Activated T-cell treated with anti-CD3 and anti-CD28 coated beads, Interleukin-2, amount 50 U/mL, for 4 hours (primary cell): ENCODE measurements at places on chromosomes 4 and X. TPM values are rescaled to one million over a fixed set of nuclear protein-coding genes. Genes with fewer than 3 reads are reported as not detected.

GRCh38 chr4:147057611-147058190 is 112.0 kb upstream of the TTC29 start:
- DNase-seq, result no peak

DNA sequence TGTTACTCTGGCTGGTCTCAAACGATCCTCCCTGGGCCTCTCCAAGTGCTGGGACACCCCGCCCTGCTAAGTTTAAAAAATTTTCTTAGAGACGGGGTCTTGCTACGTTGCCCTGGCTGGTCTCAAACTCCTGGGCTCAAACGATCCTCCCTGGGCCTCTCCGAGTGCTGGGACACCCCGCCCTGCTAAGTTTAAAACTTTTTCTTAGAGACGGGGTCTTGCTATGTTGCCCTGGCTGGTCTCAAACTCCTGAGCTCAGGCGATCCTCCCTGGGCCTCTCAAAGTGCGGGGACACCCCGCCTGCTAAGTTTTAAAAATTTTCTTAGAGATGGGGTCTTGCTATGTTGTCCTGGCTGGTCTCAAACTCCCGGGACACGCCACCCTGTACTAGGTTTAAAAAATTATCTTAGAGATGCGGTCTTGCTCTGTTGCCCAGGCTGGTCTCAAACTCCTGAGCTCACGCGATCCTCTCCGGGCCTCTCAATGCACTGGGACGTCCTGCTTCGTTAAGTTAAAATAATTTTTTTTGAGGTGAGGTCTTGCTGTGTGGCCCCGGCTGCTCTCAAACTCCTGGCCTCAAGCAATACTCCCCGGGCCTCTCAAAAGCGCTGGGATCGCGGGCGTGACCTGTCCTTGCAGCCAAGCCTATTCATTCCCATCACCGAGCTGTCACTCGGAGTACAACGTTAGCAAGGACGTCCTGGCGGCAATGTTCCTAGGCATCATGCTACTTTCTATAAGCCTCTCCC is 1.1 kb downstream of the SLC25A6 start:
- DNase-seq, result no peak

GRCh38 chrX:64230123-64230970 is at the start of gene ASB12:
ASB12 (minus strand) TSS chrX:64230607; CDS start chrX:64225650, 4,957 bp downstream.
- no peak for DNase-seq

The COL25A1 gene
- total RNA-seq, result 0.05 TPM

The KLF8 gene
- total RNA-seq, result 0.79 TPM
